ENCODE measurements at places on chromosomes 1 and 21. TPM values are rescaled to one million over a fixed set of nuclear protein-coding genes. Genes with fewer than 3 reads are reported as not detected.

GRCh38 chr21:14306126-14306907 lies 76.6 kb downstream of the HSPA13 start:
- no peak for DNase-seq

GRCh38 chr1:84947536-84948410 lies 49.1 kb downstream of the MCOLN2 start:
- DNase-seq, result no peak

- no peak for DNase-seq
Observed at GRCh38 chr1:240086726-240087125, 5.0 kb upstream of the FMN2 start.

DNA sequence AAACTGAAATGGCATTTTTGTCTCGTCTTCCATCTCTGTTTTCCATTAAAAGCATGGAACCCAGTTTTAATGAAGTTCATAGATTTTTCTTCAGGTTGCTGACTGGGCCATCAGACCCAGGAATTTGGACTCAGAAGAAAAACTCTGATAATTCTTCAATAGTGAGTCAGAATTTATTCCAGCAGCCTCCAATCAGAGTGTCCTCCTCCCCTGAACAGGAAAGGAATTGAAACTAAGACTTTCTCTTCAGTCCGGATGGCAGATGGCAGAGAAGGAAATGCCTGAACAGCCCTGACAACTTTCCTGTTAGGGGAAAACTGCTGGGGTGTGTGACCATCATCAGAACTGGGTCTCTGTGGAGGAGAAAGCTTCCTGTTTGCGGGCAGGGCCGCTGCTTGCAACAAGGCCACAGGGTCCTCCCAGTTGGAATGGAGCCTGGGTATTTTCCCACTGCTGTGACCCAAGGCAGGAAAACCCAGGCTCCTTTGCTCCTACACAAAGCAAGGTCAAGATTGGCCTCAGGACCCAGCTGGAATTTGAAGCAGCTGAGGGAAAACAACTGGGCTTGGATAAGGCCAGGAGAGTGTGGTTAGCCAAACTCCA lies 20.7 kb downstream of the CD34 start:
- DNase-seq, result no peak

GRCh38 chr1:202205523-202206190 lies 12.1 kb downstream of the LGR6 start:
- no peak for DNase-seq

DNA sequence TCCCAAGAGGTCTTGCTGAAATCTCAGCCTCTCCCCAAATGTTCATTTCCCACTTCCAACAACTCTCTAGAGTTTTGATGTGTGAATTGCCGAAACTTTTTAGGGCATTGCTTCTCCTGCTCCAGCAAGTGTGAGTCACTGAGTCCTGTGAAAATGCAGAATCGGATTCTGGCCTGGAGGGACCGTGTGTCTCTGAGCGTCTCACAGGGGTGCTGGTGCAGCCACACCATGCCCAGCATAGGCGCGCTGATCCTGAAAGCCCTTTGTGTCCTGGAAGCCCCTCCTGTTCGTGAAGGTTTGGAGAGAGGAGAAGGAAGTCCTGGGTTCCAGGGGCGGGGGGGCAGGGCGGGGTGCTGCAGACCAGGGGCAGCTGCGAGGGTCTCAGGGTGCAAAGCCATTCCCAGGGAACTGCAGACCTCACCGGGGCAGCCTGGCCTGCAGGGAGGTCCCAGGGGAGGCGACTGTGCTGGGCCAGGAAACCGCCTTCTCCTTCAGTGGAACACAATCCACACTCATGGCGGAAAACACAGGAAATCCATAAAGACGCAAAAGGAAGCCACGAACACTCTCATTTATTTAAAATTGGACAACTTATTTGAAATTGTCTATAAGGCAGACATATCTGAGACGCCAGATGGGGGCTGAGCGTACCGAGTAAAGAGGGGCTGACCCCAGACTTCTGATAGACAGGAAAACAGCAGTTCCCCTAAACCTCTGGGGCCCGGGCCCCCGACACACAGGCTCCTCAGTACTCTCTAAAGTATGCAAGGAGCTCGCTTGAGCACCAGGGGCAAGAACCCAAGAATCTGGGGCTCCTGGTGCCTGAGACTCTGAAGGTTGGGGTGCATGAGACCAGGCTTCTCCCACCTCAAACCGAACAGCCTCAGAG lies 43.5 kb upstream of the ADARB1 start:
- DNase-seq, result no peak

DNA sequence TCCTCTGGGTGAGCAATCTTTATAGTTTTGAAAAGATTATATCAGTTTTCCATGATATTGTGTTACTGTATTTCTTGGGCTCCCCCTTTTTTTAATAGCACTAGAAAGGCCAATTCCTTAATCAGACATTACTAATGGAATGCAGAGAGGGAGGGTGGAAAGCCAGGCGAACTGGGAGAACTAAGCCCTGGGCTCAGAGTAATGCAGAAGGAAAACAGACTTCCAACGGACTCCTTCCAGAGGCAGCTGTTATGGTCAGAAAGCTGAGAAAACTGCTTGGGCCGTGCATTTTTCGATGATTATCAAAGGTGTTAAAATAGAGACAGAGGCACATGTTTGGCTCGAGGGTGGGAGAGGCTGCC lies 206.3 kb downstream of the FOXD2 start:
- DNase-seq, result no peak

CD2 gene
- polyA plus RNA-seq, result 409 TPM

ABCA4 gene
- polyA plus RNA-seq, result not detected

DPT gene
- not detected for polyA plus RNA-seq

GSTM1 gene
- polyA plus RNA-seq, result 0.49 TPM

EYA3 gene
- polyA plus RNA-seq, result 4.8 TPM

All from CD4-positive, alpha-beta memory T cell (primary cell).